ENCODE measurements at places on chromosomes 1 and 21.

DNA sequence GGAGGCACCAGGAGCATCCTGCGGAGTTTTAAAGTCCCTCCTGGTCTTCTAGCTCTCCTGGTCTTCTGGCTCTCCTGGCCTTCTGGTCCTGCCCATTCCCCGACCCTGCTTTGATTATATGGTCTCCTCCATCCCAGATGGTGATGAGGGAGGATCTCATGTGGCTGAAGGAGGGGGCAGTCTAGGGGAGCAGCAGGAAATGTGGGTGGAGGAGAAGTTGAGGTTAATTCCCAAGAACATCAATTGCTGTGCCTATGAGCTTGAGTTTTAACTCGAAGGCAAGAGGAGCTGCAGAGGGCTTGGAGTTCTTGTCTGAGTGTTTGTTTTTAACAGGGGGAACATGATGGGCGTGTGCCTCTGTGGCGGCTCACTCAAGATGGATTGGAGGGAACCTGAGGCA, 408.8 kb downstream of the MATN1 start:
- DNase-seq: no peak

GRCh38 chr1:16061266-16061665, 12.2 kb downstream of the FAM131C start:
- no peak for DNase-seq

DNA sequence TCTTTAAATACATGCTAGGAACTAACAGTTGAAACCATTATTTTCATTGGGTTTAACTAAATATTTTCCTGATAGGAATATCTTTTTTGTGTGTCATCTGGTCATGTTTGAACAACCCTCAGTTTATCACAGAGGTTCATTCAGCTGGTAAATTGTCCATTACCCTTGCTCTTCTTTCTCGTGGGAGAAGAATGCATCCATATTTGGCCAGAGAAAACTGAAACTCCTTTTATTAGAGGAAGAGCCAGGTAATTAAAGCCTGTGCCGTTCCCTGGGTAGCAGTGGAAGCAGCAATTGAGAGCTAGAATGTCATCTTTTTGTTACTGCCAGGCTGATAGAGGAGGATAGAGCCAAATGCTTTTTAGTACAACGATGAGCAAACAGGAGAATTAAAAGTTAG, 587.2 kb upstream of the ZRANB2 start:
- no peak for DNase-seq

- no peak for DNase-seq
Measured at GRCh38 chr1:21823206-21823979, 11.3 kb downstream of the LDLRAD2 start.

- no peak for DNase-seq
Measured at GRCh38 chr1:6891781-6892579, 106.7 kb downstream of the CAMTA1 start.

DNA sequence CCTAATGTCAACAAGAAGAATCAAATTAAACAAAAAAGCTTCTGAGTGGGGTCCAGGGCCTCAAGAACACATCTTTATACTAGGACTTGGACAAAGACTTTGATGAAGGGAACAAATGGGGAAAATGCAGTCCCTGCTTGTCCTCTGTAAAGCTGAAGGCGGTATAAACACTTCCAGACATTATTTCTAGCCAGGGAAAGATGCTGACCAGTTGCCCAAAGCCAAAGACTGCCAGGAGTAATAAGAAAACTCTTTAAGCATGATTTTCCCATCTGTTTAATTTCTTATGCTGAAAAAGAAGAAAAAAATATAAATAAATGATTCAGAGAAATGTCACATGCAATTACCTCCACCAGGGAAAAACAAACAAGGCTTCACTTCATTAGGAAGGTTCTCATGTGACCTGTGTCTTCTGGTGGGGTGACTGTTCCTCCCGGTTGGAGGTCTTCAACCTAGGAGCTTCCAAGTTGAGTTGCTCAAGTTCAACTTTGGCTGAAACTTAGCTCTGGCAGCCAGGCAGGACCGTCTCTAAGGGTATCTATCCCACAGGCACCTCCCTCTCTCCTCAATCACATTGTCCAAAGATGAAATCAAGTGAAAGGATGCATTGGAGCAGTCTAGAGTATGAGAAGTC, 65.2 kb upstream of the KCNE2 start:
- DNase-seq: no peak

DNA sequence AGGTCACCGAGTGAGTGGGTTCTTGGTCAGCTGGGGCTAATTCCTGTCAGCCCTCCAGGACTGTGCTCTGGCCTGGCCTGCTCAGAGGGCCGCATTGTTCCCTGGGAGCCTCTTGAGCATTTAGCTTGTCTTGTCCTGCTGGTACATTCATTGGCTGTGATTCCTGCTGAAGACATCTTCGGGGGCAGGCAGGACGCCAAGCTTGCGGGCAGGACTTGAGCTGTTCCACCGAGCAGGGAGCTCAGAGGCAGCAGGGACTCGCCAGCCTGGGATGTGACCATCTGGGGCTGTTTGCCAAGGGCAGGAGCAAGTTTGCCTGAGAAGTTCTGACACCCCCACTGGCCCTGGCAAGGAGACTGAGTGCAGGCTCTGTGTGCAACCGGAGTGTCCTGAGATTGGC, 7.0 kb upstream of the SLC26A9 start:
- DNase-seq: no peak

DNA sequence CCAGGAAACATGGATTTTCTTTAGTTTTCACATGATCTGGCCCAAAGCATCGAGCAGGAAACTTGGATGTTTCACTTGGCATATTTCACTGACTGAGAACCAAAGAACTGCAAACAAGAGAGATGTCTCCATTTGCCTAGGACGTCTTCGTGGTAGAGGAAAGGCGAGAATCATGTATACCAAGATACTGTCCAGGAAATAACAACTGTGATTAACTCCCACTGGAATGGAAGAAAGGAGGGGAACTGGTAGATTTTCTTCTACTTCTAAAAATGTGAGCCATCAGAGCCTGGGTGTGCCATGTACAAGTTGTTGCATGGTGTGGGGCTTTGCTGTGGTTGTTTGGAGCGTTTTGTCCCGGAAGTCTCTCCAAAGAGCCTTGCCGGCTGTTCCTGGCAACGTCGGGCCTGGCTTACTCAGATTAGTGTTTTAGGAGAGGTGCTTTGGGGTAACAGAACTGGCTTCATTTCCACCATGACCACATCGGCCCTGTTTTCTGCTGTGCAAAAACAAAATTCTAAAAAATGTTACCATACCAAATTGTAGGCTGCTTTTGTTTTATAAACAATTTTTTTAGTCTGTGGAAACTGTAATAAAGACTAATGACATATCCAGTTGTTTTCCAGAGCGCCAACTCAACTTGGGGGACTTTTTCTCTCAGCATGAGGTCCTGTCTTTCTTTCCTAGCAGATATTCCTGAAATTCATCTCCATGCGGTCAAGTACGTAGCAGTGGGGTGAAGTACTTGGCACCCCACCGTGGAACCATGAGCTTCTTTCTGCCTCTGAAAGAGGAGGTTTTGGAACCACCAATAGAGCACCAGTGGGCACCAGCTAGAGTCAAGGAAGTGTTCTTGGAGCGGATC, 118.3 kb downstream of the TM2D1 start:
- DNase-seq: peak; percentile 70

GRCh38 chr1:44790968-44791801, 3.2 kb upstream of the BEST4 start:
- no peak for DNase-seq

DNA sequence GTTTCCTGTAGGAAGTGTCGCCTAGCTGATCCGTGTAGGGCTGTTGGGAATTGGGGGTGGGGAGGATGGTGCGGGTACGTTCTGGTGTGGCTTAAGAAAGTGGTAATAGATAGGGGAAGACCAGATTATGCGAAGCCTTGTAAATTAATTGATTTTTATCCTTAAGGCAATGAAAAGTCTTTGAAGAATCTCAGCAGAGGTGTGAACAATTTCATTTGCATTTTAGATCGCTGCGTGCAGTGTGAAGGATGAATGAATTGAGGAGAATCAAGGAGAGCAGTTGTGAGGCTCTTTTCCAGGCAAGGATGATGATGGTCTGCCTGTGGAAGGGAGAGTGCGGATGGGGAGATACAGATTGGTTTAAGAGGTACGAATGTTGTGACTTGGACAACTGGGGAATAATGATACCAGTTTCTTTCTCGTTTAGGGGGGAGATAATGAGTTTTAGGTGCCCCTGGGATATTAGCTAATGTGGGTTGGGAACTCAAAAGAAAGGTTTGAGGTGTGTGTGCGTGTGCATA, 813 bp upstream of the DEDD start:
- no peak for DNase-seq

- DNase-seq: no peak
Measured at GRCh38 chr21:16537501-16537900, 807.7 kb downstream of the USP25 start.

GRCh38 chr1:218837051-218837450, 336.6 kb upstream of the LYPLAL1 start:
- no peak for DNase-seq

DNA sequence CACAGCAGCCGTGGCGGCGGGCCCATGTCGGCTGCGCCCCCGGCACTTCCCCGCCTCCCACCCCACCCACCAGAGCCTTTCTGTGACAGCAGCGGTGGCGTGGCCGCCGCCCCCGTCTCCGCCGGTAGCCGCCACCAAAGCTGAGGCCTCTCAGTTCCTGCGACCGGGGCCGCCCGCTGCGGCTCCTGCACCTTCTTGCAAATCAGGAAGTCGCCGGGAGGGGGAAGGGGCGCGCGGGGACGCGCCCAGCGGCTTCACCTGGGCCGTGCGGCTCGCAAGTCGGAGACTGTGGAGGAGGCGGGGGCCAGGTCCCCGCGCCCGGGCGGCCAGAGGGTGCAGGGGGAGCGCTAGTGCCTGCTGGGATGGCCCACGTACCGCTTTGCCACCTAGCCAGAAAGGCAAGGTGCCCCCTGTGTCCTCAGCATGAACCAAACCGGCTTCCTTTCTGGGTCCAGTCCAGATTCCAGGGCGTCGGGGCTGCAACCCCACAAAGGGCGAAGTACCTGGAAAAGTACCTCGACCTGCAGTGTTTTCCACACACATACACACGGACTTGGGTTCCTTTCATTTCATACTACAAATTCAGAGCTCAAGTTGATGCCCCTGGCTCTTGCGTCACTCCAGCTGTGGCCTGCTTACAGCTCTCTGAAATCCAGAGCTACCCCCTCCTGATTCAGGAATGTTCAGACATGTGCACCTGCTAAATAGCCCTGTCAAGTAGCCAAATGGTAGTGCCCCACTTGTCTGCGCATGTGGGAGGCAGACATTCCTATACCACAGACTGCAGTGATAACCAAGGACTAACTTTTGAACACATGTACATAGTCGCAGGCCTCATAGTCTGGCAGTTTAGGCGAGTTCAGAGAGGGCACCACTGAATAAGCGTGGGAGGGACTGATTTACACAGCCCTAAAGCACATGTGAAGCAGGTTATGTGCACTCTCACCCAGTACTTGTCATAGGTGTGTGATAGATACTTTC, at the start of gene DENND1B:
TSS of gene DENND1B (minus strand) at position 199 of the 981 bp plus-strand sequence. CDS start 325 bp downstream, outside the sequence.
- peak; percentile 44 for DNase-seq

DNA sequence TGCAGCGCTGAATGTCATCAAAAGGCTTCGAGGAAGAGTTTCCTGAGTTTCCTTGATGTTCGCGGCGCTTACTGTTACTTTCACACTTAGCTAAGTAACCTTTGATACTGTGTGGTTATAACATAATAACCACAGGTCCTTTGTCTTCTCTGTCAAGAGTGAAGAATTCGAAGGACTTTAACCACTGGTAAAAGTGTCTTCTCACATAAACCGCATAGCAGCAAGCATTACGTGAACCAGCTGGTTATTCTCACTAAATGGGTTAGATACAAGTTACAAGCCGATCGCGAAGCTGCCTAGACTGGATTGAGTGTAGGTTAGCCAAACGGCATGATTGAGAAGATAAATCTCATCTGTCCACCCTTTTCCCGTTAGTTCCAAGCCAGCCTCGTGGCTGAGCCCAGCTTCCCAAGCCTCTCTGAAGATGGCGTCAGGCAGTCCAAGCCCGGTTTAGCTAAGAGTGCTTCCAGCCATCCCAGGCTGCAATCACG, 18.3 kb upstream of the IFNGR2 start:
- no peak for DNase-seq

DNA sequence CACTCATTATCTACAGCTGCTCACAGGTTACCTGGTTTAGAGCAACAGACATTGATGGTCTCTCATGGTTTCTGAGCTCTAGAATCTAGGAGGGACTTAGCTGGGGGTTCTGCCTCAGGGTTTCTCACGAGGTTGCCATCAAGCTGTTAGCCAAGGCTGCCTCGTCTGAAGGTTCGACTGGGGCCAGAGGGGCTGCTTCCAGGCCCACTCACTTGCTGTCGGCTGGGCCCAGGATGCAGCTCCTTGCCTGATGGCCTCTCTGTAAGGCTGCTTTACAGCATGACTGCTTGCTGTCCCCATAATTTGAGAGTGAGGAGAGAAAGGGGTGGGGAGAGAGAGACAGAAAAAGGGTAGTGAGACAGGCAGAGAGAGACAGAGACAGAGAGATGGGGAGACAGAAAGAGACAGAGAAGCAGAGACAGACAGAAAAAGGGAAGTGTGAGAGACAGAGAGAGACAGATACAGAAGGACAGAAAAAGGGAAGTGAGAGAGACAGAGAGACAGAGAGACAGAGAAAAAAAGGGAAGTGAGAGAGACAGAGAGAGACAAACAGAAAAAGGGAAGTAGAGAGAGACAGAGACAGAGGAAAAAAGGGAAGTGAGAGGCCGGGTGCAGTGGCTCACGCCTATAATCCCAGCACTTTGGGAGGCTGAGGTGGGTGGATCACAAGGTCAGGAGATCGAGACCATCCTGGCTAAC, 106.8 kb upstream of the C1orf174 start:
- no peak for DNase-seq

- no peak for DNase-seq
Measured at GRCh38 chr1:161138431-161138830, 6.0 kb upstream of the DEDD start.

DNA sequence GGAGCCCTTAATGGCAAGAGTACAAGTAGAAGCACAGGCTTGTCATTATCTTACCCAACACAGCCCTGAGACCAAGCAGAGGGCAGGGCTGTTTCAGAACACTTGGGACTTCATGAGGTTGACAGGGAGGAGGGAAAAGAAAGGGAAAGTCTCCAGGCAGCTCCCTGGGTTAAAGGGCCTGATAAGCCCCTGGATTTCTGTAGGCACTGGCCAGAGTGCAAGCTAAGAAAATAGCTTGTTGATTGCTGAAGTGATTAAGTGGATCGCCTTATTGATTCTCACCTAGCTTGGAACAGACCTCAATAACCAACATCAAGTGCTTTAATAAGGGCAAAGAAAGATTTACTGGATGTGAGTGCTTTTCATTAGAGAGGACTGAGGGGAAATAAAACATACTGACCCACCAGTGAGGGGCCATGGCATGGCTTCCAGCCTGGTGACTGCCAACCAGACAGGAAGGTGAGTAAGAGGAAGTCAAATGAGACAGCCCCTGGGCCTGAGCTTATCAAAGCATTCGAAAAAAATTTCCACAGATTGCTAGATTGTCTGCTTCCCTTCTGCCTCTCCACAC, 121.4 kb upstream of the NFIA start:
- DNase-seq: no peak

DNA sequence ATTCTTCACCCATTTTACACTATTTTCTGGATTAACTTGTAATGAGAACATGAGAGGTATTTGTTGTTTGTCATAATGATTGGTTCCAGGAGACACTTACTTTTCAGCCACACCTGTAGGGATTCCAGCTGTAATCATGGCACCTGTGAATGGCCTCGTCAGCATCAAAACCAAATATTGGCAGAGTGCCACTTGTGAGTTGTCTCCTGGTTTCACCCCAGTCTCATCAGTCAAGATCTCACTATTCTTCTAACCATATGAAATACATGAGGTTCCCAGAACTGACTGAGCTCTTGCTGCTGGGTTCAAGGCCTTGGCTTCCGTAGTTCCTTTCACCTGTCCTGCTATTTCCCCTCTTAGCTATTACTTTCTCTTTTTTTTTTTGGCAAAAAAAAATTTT, 246.6 kb upstream of the ADGRL2 start:
- DNase-seq: no peak

Data from uterus (tissue), 4 donors.